Activated T-cell treated with anti-CD3 and anti-CD28 coated beads for 4 hours (primary cell): ENCODE measurements at places on chromosomes 6 and 20.

DNA sequence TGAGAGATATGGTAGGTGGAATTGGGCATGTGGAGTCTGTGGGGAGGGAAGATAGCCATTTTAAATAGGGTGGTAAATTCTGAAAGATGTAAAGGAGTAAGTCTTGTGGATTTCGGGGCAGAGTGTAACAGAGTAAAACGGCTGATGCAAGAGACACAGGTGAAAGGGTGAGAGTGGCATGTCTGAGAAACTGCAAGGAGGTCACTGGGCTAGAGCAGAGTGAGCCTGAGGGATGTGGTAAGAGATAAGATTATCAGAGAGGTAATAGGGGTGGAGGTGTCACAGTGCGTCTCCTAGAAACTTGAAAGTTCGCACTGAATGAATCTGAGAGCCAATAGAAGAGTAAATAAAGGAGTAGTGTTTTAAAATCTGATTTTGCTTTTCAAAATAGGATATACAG is 308.1 kb downstream of the EPM2A start:
- DNase-seq, result no peak

DNA sequence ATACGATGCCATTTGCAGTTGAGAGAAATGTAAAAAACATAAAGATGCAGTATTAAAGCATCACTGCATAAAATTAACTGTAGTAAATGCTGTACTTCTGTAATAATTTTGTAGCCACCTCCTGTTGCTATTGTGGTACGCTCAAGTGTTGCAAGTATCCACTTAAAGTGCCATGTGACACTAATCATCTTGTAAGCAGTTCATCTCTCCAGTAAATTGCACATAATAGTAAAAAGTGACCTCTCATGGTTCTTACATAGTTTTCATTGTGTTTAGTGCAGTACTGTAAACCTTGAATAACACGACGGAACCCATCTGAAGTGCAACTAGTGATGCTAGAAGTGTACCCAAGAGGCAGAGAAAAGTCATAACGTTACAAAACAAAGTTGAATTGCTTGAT is 190.1 kb upstream of the VGLL2 start:
- no peak for DNase-seq

- no peak for DNase-seq
Observed at GRCh38 chr6:33455051-33455450, 675 bp downstream of the ZBTB9 start.

DNA sequence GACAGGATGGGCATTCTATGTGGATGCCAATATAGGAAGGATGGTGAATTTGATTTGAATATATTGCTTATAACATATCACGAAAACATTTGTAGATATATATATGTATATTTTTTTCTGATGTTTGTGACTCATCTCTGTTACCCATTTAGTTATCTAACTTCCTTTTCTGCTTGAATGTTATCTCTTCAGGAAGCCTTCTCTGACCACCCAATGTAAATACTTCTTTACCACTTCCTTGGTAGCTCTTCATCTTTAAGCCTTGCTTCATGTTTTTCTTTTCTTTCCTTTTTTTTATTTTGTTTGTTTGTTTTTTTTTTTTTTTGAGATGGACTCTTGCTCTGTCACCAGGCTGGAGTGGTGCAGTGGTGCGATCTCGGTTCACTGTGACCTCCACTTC is 260.5 kb upstream of the EPHA7 start:
- DNase-seq, result no peak

GRCh38 chr20:36632147-36632486 is 13.9 kb downstream of the SLA2 start:
- DNase-seq, result no peak

GRCh38 chr6:161023316-161023715 is 31.7 kb downstream of the MAP3K4 start:
- no peak for DNase-seq

DNA sequence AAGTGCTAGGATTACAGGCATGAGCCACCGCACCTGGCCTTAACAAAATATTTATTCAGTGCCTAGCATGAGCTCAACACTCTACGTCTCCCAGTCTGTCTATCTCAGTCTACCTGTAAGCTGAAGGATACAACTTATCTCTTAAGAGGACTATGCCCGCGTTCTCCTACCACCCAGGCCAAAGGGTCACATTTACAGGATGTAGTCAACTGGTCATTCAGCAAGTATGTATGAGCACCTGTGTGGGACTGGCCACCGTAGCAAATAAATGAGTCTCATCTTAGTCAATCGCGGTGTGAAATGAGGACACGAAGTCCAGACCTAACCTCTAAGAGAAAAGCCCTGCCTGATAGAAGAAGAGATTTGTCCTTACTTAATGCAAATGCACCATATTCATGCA is 49.9 kb downstream of the MUC22 start:
- no peak for DNase-seq

- no peak for DNase-seq
Observed at GRCh38 chr20:1566701-1567100, 9.2 kb upstream of the SIRPD start.
